Right cardiac atrium (tissue), 5 donors: ENCODE measurements at places on chromosomes 12 and 14. TPM values are rescaled to one million over a fixed set of nuclear protein-coding genes. Genes with fewer than 3 reads are reported as not detected.

GRCh38 chr14:53034688-53035230, 83.9 kb upstream of the FERMT2 start:
- no peak for DNase-seq

DNA sequence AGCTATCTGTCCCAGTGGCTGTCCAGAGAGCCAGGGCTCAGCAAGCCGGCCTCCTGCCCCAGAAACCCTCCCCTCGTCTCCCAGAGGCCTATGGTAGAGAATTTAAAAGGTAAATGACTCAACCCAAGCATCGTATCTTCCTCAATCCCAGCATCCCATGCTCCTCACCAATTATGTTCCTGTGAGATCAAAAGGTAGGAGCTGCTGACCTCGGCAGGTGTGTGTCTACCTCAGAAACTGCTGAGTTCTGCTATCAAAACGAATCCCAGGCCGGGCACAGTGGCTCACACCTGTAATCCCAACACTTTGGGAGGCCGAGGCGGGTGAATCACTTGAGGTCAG, 49.3 kb downstream of the FOXN3 start:
- DNase-seq: no peak

- no peak for DNase-seq
Measured at GRCh38 chr14:101465795-101466448, 95.4 kb upstream of the DIO3 start.

Gene OTUB2
- total RNA-seq: 0.65 TPM

Gene CD27
- total RNA-seq: 0.29 TPM

- DNase-seq: no peak
Measured at GRCh38 chr14:53032838-53033390, 82.1 kb upstream of the FERMT2 start.

Gene APOF
- total RNA-seq: not detected

DNA sequence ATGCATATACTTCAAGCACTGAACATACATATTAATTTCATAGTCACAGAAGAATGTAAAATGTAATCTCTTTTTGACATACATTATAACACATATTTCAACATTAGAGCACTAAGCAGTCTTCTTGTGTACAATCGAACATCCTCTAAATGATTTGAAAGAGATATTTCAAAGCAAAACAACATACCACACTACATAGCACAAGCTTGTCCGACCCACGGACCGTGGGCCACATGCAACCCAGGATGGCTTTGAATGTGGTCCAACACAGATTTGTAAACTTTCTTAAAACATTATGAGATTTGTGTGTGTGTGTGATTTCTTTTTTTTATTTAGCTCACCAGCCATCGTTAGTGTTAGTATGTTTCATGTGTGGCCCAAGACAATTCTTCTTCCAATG, 7.0 kb downstream of the PRICKLE1 start:
- DNase-seq: no peak

- DNase-seq: no peak
Measured at GRCh38 chr14:58060077-58060476, 91.9 kb downstream of the ARMH4 start.

Gene LRFN5
- 1.7 TPM for total RNA-seq

Gene C12orf60
- 1.4 TPM for total RNA-seq

Gene RFLNA
- 0.31 TPM for total RNA-seq

Gene TPH2
- not detected for total RNA-seq

DNA sequence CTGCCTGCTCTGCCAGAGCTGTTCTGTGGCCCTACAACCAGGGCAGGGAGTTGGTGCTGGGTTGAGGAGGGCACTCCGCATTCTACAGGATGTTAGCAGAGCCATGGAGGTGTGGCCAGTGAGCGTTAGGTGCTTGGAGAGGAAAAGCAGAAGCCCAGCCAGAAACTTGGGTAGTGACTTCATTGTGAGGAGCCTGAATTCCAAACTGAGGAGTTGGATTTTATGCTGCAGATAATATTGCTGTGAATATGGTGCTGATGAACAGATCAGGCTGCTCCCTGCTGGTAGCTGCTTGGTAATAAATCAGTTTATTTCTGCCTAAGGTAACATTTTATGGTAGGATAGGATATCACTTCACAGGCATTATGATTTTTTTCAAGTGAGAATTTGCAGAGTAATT, 7.1 kb upstream of the CCDC175 start:
- no peak for DNase-seq

GRCh38 chr12:34406228-34406995, 384.1 kb downstream of the ALG10 start:
- DNase-seq: no peak

GRCh38 chr12:124218243-124218560, 76.7 kb upstream of the RFLNA start:
- no peak for DNase-seq

DNA sequence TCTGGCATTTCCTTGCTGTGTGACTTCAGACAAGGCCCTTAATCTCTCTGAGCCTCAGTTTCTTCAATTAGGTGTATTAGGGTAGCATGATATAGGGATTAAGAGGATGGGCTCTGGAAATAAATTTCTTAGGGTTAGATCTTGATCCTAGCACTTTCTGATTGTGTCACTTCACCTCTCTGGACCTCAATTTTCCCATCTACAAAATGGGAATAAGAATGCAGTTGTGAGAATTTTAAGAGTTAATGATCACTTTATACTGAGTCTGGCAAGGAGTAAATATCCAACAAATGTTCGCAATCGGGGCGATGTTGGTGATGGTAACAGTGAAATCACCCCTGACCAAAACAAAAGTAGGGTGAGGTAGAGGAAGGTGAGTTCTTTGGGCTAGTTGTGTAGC, 4.0 kb downstream of the RPH3A start:
- DNase-seq: no peak

Gene TMEM30B
- 1.5 TPM for total RNA-seq

- peak; percentile 82 for DNase-seq
Measured at GRCh38 chr12:57001448-57001906, 4.9 kb downstream of the ZBTB39 start.

DNA sequence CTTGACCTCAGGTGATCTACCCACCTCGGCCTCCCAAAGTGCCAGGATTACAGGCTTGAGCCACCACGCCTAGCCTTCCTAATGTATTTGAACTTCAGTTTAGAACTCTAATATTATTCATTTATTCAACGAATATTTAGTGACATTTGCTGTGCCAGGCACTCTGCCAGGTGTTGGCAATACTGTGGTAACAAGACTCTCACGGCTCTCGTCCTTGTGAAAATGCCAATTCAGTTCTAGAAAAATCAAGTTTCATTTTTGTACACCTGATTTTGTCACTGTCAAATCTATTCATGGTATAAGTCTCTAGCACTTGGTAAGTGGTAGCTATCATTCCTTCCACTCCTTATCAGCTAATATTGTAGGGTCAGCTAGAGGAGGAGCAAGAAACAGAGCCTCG, 6.3 kb upstream of the PWP1 start:
- DNase-seq: no peak

Gene GDF3
- total RNA-seq: not detected

DNA sequence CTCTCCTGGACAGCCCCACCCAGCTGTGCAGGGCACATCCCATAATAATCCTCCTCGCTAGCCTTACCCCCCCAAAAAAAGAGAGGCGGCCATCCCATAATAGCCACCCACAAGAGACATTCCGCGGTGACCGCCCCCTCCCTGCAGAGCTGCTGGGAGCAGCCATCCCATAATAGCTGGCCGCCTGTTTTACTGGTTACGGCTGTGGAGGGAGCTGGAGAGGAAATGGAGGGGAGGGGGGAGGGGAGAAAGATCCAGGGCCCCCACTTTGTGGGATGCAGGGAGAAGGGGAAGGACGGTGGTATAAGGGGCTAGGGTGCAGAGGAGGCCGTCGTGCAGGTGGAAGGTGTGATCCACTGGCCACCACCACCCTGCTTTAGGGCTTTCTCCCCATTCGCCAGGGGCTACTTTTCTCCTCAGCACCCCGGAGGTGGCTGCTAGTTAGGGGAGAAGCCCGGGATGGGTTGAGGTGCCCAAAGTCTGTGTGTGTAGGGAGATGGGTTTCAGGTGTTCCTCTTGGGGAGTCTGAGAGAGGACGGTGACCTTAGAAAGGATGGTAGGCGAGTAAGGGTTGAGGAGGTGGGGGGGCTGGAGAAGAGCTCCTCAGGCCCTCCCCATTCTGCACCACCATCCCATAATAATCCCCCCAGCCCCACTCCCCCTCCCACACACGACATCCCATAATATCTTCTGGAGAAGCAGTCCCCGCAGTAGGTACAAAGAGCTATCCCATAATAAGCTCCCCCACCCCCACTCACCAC, 6.0 kb upstream of the CHD4 start:
- DNase-seq: peak; percentile 92

GRCh38 chr12:109735825-109736551, 22.4 kb downstream of the FAM222A start:
- peak; percentile 66 for DNase-seq

Gene TWF1
- 13.0 TPM for total RNA-seq

Gene PMEL
- total RNA-seq: 2.2 TPM

DNA sequence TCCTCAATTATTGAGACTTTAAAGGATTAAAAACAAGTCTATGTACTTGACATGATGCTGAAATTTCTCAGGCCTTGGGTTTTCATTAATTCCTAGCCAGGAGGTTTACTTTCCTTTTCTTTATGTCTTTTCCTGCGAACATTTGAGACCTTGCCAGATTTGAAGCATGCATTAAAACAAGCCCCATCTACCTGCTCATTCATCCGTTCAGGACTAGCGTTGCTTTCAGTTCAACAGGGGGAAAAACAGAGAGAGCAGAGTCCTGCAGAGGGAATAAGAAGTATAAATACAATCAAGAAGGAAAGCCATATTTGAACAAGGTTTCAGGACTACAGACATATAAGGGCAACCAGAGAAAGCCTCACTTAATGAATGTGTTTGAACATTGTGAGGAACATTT, 542.4 kb downstream of the DIO2 start:
- no peak for DNase-seq

DNA sequence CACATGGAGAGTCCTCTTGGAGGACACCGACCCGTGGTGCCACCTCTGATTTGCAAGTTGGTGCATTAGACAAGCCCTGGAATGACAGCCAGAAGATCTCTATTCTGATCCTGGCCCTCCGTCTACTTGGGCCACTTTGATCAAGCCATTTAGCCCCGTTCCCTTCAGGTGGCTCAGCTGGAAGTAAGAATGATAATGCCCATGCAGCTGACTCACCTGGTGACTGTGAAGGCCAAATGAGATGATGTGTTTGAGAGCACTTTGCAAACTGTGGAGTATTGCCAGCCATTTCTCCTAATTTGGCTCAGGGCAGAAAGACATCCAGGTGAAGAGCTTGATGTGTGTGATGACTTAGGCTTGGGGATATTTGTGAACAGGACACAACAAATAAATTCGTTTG, 165.9 kb downstream of the ETV6 start:
- no peak for DNase-seq

Gene PLEKHD1
- 0.20 TPM for total RNA-seq

DNA sequence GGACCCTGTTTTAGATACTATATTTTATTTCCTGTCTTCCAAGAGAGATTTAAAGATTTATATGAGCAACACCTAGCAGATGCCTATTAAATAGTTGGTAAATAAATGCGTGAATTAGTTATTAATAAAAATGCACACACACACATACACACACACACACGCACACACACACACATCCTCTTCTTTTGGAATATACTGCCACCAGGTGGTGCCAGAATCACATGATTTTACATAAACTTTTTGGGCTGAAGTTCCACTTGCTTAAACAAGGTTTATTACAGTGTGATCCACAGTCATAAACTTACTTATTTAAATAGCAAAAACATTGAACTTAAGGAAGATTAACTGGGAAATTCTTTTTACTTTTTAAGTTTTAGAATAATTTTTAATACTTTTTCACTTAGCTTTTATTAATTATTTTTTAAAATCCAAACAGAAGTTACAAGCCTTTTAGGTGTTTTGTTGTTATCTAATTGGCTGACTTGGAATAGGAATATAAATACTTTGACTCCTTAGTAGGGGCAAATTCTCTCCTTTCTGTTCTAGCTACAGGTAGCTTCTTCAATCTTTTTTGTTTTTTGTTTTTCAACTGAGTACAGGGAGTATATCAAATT, 17.5 kb downstream of the RAD51B start:
- no peak for DNase-seq

DNA sequence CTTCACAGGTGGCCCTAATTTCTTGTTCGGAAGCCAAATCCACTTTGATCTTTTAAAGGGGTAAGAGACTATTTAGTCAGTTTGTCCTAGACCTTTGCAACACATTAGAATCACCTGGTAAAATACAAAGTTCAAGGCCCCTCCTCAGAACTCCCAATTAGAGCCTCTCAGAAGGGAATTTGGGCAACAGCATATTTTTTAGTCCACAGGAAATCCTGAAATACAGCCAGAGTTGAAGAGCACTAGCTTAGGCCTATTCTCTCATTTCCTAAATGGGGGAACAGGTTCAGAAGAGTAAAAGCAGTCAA, 151.3 kb upstream of the FSCB start:
- no peak for DNase-seq

Gene KRT85
- not detected for total RNA-seq

GRCh38 chr12:123043536-123044001, 63.1 kb downstream of the ARL6IP4 start:
- peak; percentile 94 for DNase-seq

Gene ANHX
- total RNA-seq: not detected

DNA sequence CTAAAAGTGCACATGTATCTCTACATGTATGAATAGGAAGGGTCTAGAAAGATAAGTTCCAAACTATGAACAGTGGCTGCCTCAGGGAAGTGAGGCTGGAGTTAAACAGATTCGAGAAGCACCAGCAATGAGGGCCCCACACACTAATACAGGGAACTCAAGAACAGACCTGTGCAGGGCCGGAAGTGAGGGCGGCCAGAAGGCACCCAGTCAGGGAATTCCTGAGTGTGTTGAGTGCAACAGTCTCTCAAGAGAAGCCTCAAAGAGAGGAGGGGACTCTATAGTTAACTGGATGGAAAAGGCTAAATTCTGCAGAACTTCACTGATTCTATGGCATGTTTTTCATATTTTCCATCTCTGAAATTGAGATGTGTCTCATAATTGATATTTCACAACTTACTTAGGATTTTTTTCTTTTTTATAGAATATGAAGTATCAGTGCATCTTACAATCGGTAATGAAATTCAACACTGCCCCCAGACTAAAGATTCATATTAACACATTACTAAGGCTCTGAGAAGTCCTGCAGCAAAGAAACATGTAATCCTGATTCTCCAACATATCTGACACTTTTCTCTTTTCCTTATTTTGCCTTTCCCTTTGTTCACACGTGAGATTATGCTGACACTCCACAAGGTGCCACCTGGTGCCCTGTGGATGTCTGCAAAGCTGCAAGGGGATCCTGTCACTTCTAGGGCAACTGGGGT, 61.3 kb downstream of the CHGA start:
- DNase-seq: no peak

DNA sequence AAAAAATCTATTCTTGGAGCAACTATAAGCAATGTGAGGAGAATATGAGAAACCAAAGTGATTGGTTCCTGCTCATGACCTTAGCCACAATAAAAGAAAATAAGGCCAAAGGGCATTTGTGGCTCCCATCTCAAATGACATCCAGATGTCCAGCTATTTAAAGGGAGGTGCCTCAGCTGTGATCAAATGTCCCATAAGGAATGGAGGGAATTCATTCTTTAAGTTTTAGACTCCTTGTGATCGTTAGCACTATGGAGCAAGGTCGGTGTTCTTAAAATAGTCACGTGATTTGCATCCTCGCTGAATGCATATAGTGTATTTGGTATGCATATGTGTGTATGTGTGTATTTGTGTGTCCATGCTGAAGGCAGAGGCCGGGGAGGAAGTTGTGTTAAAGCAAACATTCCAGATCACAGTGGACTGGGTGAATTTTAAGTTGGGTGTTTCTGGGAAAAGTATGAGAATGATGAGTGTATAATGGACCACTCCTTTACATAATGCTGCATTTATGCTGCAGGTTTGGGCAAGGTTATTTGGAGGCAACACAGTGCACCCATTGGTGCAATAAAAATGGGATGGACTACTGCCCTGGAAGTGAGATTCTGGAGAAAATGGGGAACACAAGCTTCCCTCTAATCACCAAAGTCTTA, 5.6 kb upstream of the E2F7 start:
- DNase-seq: no peak
